ENCODE measurements at places on chromosomes 12 and 14. TPM values are rescaled to one million over a fixed set of nuclear protein-coding genes. Genes with fewer than 3 reads are reported as not detected.
A peak's percentile ranks its signal among the peaks of the same experiment; 100 is the strongest.

Gene FGFR1OP2
- 31.2 TPM for total RNA-seq

Gene PAWR
- 110 TPM for total RNA-seq

Gene PTPRQ
- total RNA-seq = not detected

Gene PROX2
- total RNA-seq = not detected

Gene PTPRR
- 0.46 TPM for total RNA-seq

Gene MAP3K9
- total RNA-seq = 16.7 TPM

DNA sequence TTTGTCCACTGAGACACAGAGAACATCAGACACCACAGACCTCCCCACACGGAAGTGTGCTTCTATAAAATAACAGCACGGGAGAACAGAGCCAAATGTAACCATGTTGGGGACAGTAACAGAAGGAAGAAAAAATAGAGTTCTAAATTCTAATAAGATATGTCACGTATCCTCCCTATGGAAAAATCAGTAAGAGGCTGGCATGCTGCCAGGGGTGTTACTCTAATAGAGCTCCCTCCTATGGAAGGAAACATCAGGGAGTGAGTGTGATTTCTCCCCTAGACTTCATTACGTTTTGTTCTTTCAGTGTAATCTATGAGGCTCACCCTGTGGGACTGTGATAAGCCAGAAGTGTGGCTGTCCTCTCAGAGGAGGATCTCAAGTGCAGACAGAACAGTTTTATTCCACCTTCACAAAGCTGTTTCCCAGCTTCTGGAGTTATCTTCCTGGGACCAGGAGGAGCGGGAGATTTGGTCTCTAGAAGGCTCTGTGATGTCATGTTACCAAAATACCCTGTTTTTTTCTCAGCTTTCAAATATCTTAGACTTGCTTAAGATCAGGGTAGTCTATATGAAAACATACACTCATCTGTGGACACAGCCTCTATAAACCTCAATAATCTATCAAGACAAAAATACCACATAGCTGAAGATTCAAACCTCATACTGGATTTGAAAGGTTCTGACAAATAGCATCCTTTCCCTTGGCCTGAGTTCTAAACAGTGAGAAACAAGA lies 69.3 kb downstream of the ZFC3H1 start:
- DNase-seq = no peak

DNA sequence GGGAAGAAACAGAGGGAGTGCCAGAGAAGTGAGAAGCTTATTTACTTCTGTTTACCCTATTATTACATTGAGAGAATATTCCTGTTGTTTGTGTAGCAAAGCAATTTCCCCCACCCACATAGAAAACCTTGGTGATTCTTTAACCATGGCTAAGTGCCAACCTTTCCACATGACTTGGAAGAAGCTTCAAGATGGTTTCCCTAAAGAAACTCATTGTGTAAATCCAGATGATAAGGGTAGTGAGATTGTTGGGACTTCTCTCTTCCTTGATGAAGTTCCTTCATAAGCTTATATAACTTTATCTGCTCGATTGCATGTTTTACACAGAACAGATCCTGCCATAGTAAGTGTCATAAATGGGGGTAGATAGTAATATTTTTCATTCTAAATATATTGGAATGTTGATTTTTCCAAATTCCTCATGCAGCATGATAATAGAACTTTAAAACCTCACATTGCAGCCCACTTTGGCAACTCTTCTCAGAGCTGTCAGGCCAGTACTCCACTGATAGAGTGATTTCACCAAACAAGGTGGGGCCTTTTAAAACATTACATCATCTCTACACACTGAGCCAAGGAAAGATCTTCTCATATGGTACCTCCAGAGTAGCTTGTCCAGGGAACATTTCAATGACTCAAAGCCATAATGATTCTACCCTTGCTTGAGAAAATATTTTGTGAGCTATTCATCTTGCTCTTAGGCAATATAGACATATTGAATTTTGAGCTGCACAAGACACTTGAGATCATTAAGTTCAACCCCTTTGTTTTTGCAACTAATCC lies 47.8 kb upstream of the KIF21A start:
- peak; percentile 84 for DNase-seq

- DNase-seq = no peak
Observed at GRCh38 chr12:90484094-90484493, 470.9 kb downstream of the CCER1 start.

GRCh38 chr12:64569923-64570691 lies 40.2 kb upstream of the RASSF3 start:
- DNase-seq = no peak

GRCh38 chr12:91890742-91891141 lies 254.9 kb downstream of the BTG1 start:
- DNase-seq = no peak

- no peak for DNase-seq
Observed at GRCh38 chr14:106459971-106460730, 933.8 kb downstream of the TMEM121 start.

DNA sequence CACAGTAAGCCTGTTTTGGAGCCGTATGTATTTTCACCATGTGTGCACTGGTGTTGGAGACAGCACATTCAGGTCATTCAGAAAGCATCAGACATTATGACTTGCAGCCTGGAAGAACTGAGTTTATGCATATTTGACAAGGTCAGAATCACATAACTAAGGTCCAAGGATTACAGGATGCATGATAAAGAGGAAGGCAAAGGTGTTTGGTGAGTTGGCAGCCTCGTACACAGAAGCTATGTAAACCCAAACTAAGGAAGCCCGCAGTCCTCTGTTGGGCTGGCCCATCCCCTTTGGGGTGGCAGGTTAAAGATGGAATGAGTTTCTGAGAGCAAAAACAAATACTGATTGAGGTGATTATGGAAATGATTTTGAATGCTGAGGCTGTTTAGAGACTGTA lies 218.4 kb downstream of the KTN1 start:
- no peak for DNase-seq

DNA sequence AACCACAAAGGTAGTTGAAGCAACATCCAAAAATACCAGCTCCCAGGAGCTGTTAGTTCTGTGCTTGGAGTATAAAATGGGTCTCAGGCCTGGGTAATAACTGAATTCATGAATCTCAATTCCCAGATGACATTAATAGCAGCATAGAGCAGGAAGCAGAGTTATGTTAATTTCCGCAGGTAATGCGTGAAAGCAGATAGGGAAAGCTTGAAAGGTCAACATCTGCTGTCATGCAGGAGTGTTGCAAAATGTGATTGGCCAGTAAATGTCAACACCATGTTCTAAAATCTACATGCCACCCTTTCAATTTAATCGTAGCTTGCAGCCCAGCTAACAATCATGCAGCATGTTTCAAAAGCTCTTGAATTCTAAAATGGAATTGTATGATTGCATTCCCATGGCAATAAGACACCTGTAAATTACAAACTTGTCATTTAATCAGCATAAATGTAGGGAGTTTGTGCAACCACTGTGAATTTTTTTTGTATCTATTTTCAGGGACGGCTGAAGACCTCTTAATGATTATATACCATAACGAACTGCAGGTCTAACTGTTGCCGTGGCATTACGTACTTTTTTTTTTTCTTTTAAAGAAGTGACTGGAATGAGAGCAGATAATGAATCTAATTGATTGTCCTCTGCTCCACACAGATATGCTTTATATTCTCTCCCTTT lies 635.8 kb upstream of the FOXG1 start:
- DNase-seq = no peak

- DNase-seq = no peak
Observed at GRCh38 chr12:52398176-52398575, 8.0 kb downstream of the KRT82 start.

- DNase-seq = no peak
Observed at GRCh38 chr14:22070119-22070982, 396.7 kb upstream of the OR4E1 start.

- no peak for DNase-seq
Observed at GRCh38 chr12:29921307-29921706, 137.6 kb upstream of the TMTC1 start.

GRCh38 chr12:125873016-125873415 lies 807.8 kb downstream of the AACS start:
- no peak for DNase-seq

- no peak for DNase-seq
Observed at GRCh38 chr14:64604001-64604400, 54.2 kb downstream of the PPP1R36 start.

DNA sequence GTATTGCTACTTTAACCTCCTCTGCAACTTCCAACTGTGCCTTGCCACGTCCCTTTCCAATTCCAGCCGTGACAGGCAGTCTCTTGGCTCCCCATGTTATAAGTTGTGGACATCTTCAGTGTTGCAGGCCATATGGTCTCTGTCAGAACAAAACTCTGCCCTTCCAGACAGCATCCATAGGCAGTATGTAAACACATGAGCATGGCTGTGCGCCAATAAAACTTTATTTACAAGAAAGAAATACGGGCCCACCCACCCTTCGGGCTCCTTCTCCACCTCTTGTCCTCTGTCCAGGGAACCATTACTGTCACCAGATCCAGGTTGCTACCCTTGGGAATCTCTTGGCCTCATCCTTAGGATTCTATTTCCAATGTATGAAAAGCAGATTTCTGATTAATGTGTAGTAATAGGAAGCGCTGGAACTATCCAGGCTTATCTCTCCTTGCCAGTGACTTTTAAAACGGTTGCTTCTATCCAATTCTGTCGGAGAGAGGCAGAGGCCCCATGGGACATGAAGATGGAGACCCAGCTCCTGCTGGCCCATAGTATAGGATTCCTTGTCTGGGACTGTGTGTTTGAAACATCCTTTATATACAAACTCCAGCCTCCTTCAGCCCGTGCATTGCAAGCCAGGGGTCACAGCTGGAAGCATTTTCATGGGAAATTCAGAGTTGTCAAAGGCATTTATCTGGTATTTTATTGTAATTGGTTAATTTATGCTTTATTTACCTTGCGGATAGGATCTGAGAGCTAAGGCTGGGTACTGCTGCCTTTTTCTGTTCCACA lies 114.4 kb downstream of the ZNF664 start:
- DNase-seq = no peak

- DNase-seq = no peak
Observed at GRCh38 chr14:95033031-95033430, 124.3 kb downstream of the DICER1 start.

DNA sequence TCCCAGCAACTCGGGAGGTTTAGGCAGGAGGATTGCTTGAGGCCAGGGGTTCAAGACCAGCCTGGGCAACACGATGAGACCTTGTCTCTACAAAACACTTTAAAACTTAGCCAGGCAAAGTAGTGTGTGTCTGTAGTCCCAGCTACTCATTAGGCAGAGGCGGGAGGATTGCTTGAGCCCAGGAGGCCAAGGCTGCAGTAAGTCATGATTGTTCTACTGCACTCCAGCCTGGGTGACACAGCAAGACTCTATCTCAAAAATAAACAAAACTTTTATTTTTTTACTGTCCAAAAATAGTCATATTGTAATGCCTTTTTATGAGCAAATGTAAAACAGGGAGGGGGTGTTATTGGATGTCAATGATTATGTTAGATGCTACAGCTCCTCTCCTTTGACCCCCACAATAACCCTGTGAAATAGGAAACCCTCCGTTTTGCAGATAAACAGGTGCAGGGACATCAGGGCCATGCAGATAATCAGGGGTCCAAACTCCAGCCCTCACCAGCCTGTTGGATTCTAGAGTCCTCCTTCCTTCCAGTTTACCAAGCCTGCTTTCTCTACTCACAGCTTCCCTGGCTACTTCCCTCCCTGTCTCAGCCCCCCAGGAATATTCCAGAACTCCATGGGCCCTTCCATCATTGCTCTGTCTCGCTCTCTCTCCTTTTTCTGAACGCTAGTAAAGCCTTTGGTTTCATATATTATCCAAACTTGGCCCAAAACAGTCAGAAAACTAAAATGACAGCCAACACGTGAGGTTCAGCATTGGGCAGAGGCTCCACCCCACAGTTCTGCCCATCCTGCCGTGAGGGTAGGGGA lies 5.9 kb upstream of the FBLN5 start:
- DNase-seq = no peak

DNA sequence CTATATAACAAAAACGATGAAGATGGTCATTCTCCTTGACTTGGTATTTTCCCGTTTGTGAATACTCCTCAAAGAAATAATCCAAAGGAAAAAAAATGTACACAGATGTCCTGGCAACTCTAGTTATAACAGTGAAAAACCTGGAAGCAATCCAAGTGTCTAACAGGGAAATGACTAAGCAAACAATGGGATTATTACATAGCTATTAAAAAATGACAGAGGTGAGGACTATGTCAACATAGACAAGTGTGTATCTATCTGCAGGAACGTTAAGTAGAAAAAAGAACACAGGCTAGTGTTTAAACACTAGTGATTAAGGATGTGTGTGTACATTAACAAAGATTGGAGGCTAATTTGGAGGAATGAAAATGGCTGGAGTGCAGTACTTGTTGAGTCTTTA lies 5.9 kb upstream of the APOLD1 start:
- DNase-seq = peak; percentile 40

DNA sequence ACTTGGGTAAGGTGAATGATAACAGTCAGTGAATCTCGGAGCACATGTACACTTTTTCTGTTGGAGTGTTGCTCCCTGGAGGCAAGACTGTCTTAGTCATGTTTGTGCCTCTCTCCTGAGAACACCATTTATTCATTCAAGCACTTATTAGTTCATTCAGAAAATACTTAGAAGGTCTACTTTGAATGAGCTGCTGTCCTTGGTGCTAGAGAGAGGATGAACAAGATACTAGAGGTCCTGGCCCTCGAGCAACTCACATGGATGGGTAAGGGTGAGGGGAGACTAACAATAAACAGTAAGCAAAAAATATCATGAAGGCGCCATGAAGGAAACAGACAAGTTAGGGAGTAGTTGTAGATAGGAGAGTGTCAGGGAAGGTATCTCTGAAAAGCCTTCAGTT lies 17.1 kb upstream of the SAMD4A start:
- DNase-seq = no peak

DNA sequence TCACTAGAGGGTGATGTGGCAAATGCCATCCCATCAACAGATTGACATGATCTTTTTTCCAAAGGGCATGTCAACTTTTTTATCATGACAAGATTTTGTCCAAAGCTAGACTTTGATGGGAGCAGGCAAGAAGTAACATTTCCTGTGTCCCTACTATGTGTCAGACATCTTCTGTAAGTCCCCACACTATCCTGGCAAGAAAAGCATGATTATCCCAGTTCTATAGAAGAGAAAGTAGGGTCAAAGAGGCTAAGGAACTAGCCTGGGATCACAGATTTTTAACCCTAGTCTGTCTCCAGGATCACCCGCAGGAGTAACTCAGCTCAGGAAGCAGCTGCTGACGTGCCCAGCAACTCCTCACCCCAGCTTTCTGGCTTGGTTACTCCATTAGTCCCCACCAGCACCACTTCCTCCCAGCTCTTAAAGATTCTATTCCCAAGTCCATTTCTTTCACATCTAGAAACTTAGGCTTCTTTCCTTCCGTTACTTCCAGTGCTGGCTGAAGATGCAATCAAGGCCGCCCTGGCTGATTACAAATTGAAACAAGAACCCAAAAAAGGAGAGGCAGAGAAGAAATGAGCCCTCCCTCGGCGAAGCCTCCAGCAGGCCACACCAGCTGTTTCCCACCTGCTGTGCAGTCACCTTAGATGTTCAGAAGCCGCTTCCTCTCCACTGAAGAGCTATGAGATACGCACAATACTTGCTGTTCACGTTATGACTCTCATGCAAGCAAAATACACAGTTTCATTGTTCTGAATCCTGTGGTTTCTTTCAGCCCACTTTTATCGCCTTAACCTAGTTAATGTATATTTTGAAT lies 6.2 kb downstream of the ISCU start:
- no peak for DNase-seq
